Stimulated activated CD4-positive, alpha-beta T cell treated with anti-CD3 and anti-CD28 coated beads, Interleukin-1b, Interleukin-23, amount 100 ng/mL, for 1 hour (primary cell): ENCODE measurements at places on chromosomes 7 and 10.

DNA sequence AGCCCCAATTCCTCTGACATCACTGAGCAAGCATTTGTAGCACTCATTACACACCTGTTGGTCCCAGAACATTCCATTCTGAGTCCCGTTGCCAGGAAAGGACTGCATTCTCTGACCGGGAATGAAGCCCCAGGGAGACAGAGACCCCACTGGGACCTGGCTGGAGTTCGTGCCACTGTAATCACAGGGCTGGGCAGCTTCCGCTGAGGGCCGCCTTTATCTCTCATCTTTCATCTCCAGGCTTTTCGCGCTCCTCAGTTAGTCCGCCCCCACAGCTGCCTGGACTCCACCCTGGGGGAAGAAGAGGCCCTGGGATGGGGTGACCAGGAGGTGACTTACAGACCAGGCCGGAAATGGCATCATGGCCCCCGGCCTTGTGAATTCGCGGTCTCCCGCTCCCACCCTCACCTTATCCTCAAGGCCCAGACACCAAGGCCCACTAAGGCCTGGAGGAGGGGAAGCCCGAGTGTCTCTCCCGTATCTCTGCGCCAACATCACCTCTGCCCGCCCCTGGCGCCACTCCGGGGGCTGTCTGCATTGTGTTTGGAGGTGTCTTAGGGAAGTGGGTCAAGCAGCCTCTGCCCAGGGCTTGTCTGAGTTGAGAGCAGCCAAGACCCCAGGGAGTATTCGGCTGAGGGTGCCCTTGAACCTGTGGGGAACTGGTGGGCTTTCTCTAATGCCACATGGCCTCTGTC lies 75.4 kb downstream of the PROSER2 start:
- no peak for DNase-seq

DNA sequence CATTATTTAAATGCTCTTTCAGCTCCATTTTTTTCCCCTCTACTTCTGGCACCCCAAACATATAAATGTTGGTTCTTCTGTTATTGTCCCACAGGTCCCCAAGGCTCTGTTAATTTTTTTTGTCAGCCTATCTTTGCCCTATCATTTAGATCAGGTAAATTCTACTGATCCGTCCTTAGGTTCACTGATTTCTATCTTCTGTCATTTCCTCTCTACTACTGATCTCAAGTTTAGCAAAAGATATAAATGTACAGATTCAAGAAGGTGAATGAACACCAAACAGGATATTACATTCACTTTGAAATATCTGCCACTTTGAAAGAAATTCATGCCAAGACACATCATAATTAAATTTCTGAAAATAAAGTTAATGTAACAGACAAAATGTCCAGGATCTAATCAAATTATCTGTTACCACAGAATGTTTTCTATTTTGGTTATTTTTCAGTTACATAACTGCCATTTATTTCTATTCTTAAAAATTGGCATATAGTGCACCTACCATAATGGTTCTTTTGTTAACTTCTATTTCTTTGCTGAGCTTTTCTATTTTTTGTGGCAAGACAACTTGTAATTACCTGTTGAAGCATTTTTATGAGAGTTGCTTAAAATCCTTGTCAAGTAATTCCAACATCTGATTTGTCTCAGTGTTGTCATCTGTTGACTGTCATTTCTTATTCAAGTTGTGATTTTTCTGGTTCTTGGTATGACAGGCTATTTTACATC lies 12.1 kb upstream of the CUBN start:
- DNase-seq: no peak

GRCh38 chr10:112509558-112510291 lies 62.7 kb downstream of the VTI1A start:
- DNase-seq: no peak

DNA sequence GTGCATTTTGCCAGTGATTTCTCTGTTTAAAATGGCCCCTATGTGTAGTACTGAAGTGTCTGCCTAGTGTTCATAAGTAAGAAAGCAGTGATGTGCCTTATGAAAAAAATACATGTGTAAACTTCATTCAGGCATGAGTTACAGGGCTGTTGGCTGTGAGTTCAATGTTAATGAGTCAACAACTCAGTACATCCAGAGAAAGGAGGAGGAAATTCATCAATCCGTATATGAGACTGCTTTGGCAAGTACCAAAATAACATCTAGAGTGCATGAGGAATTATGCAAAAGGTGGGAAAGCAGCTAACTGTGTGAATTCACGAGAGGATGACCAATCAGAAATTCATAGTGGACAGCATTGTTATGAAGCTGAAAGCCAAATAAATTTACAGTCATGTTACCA lies 255.6 kb downstream of the ZEB1 start:
- DNase-seq: no peak

DNA sequence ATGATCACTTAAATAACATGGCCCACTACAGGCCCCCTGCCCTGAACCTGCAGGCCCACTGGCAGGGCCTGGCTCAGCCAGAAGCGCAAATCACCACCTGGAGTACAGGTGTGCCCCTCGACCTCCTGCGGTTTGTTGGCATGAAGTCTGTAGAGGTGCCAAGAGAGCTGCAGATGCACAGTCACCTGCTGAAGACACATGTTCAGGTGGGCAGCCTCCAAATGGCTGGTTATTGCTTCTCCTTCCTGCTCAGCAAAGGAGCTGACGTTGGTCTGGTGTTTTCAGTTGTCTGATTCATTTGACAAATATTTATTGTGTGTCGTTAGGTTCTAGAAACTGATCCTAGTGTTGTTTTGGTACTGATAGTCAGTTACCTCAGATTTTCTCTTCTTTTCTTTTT lies 29.0 kb downstream of the DHTKD1 start:
- no peak for DNase-seq

DNA sequence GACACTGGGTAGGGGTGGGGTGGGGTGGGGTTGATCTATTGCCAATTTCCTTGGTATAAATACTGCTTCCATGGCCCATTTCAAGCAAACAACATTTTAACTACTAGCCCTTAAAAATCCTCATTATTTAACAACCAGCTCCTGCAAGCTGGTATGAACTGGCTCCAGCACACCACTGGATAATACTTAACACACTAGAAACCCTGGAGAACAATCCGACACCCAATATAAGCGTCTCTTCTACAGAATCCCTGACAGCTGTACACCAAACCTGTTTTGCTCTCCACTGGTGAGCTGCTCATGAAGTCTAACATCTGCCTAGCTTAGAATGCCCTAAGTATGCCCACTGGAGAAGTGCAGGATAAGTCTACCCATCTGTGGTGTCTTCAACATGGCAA lies 116.8 kb downstream of the HIPK2 start:
- DNase-seq: no peak

- DNase-seq: no peak
Observed at GRCh38 chr10:104612571-104613205, 28.4 kb upstream of the SORCS3 start.

- DNase-seq: no peak
Observed at GRCh38 chr7:90384433-90384832, 18.8 kb upstream of the CLDN12 start.

DNA sequence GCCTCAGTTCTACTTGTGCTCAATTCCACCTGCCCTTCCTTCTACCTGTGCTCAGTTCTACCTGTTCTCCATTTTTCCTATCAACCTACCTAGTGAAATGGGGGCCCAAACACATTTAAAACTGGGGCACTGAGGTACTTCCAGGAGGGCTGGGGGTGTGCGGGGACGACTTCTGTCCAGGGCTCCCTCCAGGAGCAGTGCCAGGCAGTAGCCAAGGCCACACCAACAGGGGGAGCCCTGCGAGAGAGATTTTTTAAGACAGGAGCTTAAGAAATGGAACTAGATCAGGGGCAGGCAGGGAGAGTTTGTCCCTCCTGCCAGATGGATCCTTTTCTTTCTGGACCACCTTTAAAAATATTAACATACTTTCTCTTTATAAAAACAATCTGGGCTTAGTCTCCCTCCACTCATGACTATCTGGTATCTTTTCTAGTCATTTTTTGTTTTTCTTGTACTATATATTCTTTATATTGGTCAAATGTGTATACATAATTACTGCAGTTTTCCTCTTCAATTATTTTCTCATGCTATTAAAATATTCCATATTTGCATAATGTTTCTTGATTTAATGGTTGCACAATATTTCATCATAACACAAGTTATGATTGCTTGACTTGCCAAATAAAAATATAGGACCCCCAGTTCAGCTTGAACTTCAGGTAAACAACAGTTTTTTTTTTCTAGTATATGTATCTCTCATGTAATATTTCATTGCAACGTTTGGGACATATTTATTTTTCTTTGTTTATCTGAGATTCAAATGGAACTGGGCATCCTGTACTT lies 47.3 kb upstream of the INSYN2A start:
- no peak for DNase-seq

GRCh38 chr7:80588591-80588990 lies 49.9 kb upstream of the CD36 start:
- no peak for DNase-seq

- DNase-seq: no peak
Observed at GRCh38 chr7:29563590-29564495, at the start of gene PRR15. Gene PRR15, plus strand, starts transcription at chr7:29563835. Its CDS starts 2,495 bp downstream, at chr7:29566330.

DNA sequence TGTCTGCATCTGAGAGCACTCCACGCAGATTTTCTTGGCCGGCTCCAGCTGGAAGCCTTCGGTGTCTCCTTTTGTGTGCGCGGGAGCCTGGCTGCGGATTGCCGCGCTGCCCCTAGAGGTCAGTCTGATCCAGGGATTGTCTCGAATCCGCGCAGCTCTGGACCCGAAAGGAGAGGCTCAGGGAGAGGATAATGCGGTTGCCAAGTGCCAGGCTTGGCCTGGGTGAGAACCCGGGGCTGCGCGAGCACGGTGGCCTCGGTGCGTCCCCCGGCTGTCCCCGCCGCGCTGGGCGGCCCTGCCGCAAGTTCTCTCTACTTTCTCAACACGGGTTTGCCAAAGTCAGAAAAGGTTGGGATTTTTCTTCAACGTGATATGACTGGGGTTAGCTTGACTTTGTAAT lies 140.9 kb downstream of the ADCYAP1R1 start:
- DNase-seq: no peak

- no peak for DNase-seq
Observed at GRCh38 chr10:124301736-124302135, 117.0 kb downstream of the OAT start.

GRCh38 chr7:112225006-112225405 lies 18.5 kb downstream of the ZNF277 start:
- DNase-seq: no peak

GRCh38 chr7:95766657-95767056 lies 5.7 kb upstream of the DYNC1I1 start:
- DNase-seq: no peak

- no peak for DNase-seq
Observed at GRCh38 chr7:44891372-44891771, 6.0 kb upstream of the PURB start.

DNA sequence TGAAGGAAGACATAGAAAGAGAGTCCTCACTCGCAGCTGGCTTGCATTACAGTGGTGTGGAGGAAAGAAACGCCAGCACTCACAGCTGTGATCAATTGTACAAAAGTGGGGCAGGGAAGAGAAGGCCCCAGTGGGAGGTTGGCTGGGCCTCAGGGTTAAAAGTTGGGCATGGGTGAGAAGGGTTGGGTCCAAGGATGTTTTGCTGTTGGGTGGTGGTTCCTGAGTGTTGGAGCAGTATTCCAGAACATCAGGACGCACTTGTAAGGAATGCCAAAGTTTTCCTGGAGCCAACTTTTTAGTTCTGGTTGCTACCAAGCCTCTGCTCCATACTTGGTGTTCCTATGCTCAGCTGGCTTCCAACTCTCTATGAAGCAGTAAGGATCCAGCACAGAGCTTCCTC lies 55.4 kb upstream of the MKRN1 start:
- DNase-seq: no peak

DNA sequence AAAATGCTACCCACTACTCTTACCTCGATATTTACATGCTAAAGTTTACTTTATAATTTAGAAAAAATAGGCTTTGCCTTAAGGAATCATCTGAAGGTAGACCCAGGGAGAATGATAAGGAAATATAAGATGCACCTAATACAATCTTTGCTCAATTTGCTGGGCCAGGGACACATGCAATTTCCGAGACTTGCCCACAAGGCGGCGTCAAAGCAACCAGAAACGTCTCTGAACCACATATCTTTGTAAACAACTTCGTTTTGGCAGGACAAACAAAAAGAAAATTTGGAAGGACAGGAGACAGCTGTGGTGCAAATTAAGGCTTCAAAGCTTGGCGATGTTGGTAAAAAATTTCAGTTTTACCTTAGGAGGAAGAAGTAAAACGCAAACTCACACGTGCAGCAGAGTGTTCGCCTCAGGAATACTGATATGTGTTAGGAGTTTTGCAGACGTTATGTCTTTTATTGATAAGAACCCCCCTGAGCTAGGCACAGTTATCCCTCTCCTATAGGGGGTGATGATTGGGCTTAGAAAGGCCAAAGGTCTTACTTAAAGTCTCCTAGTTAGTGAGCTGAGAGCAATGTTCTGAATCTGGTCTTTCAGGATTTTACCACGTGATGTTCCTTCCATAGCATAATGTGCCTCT lies 134.3 kb downstream of the PRKCQ start:
- peak; percentile 6 for DNase-seq

- no peak for DNase-seq
Observed at GRCh38 chr7:101390901-101391301, 28.2 kb downstream of the COL26A1 start.

DNA sequence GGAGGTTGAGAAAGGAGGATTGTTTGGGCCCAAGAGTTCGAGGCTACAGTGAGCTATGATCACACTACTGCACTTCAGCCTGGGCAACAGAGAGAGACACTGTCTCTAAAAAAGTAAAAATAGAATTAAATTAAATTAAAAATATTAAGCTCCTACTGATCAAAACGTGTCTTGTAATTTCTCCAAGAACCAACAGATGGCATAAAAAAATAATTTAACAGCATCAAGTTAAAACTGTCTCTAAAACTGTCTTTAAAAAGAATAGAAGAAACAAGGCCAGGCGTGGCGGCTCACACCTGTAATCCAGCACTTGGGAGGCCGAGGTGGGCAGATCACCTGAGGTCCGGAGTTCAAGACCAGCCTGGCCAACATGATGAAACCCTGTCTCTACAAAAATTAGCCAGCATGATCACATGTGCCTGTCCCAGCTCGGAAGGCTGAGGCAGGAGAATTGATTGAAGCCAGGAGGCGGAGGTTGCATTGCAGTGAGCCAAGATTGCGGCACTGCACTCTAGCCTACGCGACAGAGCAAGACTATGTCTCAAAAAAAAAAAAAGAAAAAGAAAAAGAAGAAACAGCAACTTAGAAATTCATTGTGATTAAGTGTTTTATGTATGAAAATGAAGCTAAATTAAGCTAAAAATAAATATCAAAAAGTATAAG lies 24.5 kb downstream of the MTPAP start:
- DNase-seq: no peak

DNA sequence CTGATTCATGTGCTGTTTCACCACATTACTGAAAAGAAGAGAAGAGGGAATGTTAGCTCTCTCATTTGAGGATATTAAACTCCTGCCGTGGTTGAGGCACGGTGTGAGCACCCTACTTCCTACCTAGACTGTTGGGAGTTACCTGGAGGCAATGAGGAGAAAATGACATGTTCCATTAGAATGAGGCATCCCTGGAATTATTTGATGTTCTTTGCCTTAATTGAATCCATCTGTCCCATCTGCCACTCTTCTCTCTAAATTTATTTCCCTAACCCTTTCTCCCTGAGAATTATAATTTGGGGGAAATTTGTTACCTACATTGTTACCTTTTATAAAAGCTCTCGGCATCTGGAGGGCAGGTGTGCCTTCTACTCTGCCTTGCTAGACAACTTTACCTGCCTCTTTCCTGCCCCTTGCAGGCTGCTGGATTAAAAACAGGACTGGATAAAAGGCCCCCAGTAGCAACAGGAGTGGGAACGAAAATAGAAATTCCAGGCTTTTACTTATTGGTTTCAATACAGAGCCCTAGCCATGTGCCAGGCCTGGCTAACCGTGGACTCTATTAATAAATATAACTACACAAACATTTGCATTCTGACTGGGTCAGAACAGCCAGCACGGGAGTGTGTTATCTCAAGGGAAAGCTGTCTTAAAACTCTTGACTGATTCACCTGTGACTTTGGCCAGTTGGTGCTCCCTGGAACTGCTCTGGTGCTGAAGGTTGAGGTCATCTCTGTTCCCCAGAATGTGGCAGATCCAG lies 4.4 kb upstream of the ATXN7L1 start:
- no peak for DNase-seq
